ENCODE measurements at places on chromosomes 16 and 17.

GRCh38 chr17:77403854-77404253 is 263.1 kb downstream of the SEC14L1 start:
- DNase-seq: no peak

- DNase-seq: no peak
Measured at GRCh38 chr17:7830616-7831015, 3.4 kb upstream of the KDM6B start.

GRCh38 chr16:79843631-79844043 is 243.1 kb upstream of the MAF start:
- no peak for DNase-seq

DNA sequence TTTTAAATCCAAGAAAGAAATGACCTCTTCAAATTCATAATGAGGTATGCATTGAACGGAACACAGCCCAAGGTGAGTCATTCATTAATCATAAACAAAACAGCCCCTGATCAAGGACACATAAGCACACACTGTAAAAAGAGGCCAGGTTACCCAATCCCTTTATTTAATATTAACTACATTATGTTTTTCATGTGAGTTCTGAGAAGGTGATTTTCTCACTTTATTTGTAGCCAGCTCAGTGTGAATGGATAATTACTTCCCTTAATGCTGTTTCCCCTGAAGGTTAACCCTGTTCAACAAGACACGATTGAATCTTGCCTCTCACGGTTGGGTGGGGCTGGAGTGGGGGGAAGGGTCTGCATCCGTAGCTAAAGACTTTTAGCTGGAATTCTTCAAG is 257.3 kb upstream of the SALL1 start:
- DNase-seq: no peak

GRCh38 chr16:17261197-17261858 is 209.4 kb downstream of the XYLT1 start:
- DNase-seq: no peak

- DNase-seq: no peak
Measured at GRCh38 chr17:60318830-60319229, 73.1 kb downstream of the USP32 start.

DNA sequence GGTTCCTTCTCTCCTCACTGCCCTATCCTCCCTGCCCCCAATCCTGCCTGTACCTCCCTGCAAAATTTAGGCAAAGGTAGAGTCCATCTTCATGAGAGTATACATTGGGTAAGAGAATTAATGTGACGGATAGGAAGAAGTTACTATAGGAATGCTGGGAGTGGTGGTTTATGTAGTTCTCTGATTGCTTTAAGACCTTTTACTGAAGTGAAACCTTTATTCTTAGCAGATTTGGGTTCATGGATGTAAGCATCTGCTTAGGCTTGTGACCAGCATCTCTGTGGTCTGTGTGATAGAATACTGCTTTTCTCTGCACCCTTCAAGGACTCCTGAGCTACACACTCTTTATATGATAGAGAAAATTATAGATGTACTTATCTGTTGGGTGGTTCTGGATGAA is 127.3 kb downstream of the PRKCA start:
- DNase-seq: no peak

All from iPS DF 19.7 (cell line).